ENCODE measurements at places on chromosomes 5 and 9.

GRCh38 chr9:135794057-135794335 is 92.0 kb downstream of the KCNT1 start:
- DNase-seq: no peak

- DNase-seq: peak; percentile 50
Observed at GRCh38 chr9:97659771-97660170, 26.1 kb downstream of the NCBP1 start.

DNA sequence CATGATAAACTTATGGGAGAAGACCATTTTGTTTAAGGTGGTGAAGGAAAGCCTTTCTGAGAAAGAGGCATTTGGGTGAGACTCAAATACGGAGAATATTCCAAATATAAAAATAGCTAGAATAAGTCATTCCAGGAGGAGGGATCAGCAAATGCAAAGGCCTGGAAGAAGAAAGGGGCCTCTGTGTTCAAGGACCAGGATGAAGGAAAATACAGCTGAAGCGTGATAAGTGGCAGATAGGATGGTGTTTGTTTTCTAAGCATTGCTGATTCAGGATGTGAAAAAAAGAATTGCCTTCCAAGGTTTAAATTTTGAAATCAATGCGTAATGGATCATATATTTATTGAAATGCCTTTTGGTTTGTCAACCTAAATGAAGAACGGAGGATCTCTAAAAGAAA is 59.4 kb upstream of the CAST start:
- DNase-seq: no peak

GRCh38 chr5:139696894-139697658 is 48.9 kb downstream of the CXXC5 start:
- peak; percentile 68 for DNase-seq

GRCh38 chr9:96163161-96163560 is 138.8 kb downstream of the HSD17B3 start:
- DNase-seq: peak; percentile 48

- DNase-seq: no peak
Observed at GRCh38 chr9:2709645-2710101, 7.6 kb upstream of the KCNV2 start.

DNA sequence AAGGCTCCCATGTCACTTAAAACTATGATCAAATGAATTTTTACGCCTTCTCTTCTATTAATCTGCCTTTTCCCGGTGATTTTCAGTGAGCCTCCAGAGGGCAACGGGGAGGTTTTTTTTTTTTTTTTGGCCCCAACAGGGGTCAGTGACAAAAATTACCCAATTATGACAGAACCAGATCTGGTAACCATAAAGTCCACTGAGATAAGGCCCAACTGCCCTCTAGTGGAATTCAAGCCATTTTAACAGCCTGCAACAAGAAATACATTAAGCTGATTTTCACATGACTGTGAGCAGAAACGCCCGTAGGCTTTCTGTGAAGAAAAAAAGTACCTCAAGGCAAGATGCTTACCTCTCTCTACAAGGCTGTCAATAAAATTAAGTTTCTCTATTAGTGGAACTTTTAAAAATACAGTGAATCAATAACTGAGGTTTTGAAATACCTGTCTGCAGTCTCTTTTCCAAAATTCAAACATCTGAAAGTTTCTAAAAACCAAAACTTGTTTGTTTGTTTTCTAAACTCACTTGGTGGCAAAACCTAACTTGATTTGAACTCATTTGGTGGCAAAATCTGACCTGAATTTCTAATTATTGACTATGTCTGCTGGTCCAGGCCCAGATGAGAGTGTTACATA is 49.7 kb upstream of the FST start:
- DNase-seq: peak; percentile 14

DNA sequence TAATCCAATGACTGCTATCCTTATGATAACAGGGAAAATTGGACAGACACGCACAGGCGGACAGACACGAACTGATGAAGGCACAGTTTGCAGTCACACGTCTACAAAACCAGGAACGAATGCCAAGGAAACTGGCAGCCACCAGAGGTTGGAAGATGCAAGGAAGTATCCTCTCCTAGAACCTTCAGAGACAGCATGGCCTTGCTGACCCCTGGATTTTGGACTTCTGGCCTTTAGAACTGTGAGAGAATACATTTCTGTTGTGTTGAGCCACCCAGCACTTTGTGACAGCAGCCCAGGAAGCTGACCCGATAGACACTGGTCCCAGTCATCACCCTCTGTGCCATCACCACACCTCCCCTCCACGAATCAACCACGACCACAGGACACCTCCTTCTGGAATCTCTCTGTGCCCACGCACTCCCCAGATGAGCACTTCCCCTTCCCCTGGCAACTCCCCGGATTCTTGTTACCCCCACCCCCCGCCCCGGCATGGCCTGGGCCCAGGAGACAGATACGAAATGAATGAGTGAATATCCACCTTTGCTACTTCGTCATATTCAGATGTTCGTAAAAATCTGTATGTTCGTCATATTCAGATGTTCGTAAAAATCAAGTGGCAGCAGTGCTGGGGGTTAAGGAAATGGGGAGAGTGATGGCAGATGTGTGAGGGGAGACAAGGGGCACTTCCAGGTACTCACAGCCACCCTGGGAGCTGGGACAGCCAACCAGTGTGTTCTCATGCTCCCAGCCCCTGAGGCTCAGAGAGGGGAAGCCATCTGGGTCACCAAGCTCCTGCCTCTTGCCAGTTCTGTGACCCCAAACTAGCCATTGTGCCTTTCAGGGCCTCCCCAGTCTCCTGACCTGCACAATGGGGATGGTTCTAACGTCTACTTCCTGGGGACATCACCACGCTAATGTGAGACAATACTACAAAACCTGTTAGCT is 18.5 kb downstream of the GBGT1 start:
- peak; percentile 34 for DNase-seq

DNA sequence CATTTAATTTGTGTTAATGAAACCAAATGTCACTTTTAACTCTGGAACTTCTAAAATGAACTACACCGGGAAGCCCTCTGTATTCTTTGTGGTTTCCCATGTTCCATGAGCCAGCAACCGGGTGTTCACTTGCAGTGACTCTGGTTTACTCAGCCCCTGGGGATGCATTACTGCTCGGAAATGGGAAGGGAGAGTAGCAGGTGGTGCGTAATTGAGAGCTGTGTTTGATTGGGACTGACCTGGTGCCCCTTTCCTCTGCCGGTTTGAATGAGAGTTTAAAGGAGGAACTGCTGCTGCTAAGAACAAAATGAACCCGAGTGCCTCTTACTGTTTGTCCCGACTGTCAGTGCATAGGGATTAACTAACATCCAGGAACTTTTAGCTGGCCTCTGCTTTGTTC is 100.1 kb upstream of the DHFR start:
- peak; percentile 35 for DNase-seq

DNA sequence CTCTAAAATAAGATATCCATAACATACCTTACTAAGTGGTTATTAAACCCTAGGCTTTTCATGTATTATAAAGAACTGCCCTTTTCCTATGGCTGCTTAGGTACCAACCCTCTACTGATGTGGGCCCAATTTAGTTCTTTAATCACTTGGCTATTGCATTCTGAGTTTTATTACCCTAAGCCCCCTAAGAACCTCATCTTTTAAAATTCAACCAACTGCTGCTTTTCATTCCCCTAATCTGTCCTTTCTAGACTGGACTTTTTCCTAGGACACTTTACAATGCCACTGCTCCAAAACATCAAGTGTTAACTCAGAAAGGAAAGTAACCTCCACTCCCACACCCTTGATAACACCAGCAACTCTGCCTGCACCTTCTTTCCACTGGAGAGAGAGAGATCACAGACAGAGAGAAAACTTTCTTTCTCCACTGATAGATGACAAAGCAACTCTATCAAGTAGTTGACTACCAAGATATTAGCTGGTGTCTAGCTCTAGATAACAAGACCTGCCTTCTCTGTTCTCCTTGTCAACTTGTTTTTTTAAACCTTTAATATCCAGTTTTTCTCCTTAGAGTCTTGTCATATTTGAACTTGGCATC is 27.3 kb downstream of the ELL2 start:
- no peak for DNase-seq

GRCh38 chr5:162911873-162912272 is 525.5 kb upstream of the CCNG1 start:
- DNase-seq: no peak

DNA sequence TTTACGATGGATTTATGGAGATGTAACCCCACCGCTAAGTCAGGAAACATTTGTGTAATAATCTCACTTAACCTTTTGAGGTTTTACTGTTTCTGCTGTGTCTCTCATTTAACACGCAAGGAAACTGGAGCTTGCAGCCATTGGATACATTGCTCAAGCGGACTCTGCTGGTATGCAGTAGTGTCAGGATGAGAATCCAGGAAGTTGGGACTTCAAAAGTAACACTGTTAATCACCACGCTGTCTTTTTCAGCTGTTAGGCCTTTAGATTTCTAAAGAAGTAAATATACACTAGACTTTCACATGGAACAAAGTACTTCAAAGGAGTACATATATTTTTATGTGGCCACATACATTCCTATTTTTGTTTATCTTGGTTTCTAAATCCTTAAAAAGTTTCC is 114.7 kb downstream of the LPAR1 start:
- no peak for DNase-seq

GRCh38 chr9:112420208-112420607 is 40.3 kb downstream of the HSDL2 start:
- no peak for DNase-seq

DNA sequence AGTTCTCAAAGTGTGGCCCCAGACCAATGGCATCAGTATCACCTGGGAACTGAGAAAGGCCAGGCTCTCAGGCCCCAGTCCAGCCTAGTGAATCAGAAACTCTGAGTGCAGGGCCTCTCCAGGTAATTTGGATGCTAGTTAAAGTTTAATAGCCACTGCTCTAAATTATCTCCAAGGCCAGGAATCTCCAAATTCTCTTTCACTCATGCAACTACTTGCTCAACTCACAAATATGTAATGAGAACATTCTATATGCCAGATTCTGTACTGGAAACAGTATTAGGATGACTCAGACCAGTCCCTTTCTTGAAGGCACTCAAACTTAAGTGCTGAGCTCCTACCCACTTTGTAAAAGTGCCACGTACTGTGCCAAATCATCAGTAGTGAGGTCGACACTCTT is 84.6 kb downstream of the PAPPA start:
- no peak for DNase-seq

DNA sequence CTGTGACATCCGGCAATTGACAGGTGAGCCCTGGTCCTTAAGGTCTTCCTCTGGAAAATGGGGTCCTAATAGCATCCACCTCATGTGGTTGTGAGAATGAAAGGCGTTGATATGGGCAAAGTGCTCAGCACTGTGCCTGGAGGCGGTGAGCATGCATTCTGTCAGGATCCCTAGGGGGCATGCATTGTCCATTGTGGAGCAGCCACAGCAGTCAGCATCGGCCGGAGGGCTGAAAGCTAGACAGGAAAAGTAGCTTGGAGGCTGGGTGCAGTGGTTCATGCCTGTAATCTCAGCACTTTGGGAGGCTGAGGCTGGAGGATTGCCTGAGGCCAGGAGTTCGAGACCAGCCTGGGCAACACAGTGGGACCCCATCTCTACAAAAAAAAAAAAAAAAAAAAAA is 122.2 kb downstream of the LHX2 start:
- peak; percentile 70 for DNase-seq

DNA sequence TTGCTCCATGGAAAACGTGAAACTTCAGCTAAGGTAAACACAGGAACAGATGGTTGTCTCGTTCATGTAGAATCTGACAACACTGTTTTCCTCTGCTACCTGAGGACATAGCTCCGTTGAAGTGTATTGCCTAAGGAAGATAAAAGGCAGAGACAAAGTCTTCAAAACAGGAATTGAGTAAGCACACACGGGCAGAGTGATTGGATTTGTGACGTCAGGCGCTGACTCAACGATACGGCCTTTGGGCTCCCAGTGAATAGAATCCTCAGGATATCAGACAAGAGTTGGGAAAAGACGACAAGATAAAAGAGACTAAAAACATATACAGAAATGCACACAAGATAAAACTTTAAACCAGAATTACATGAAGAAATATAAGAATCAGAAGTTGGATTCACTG is 787.1 kb upstream of the CTNND2 start:
- no peak for DNase-seq

DNA sequence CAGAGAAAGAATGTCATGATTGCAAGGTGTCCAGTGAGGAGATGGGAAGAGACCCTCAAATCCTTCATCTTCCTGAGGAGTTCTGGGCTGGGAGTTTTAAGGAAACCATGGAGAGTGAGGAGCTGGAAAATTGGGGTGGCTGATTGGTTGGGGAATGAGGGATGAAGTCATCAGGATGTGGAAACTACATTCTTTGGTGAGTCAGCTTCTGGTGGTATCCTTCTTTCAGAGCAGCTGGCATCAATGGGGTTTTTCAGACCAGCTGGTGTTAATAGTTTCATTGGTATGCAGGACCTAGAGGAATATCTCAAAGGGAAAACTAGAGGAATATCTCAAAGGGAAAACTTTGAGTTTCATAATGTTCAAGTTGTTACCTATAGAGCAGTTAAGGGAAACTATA is 45.2 kb downstream of the RNF180 start:
- no peak for DNase-seq

GRCh38 chr5:104353371-104353770 is 790.8 kb upstream of the NUDT12 start:
- no peak for DNase-seq

DNA sequence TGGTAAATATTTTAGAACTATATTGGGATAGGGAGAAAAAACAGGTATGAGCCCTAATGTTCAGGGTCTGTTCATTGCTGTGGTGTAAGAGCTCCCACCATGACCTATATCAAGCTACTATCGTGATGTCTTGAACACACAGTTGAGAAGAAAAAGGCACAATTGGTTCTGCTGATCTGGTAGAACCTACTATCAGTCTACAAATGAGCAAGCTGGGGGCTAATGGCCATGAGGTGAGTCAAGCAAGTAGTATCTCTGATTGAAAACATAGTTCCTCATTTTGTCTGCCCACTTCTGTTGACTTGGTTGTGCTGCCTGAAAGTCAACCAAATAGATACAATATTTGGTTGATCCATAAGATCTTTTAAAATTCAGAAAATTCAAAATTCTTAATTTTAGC is 1026.3 kb downstream of the CDH12 start:
- DNase-seq: no peak

DNA sequence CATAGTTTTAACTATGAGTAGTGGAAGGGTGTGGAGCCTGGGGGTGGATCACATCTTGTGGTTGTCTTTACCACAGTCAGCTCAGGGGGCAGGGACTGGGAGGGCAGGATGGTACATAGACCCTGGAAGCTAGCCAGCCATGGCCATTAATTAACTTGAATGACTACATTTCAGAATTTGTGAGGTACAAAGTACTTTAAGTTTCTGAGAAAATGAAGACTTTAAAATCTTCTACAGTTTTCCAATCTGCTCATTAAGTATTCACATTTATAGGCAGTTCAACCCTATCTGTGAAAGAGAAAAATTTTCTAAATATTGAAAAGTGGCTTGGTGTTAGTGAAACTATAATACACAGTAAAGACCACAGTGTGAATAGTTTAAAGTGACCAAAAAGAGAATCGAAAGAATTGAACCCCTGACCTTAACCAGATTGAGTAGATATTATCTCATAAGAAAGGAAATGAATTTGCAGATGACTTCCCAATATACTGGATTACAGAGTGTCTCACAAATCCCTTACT is 234.2 kb upstream of the MEF2C start:
- no peak for DNase-seq

GRCh38 chr9:97563458-97564135 is 62.1 kb downstream of the TMOD1 start:
- DNase-seq: no peak

GRCh38 chr5:178516504-178517235 is 73.5 kb downstream of the COL23A1 start:
- DNase-seq: no peak

Measured in suppressor macrophage treated with lipopolysaccharide for 4 hours (primary cell).